ENCODE measurements at places on chromosomes 1 and 21.

- no peak for DNase-seq
These were observed 7.5 kb downstream of the GSTM3 start for GRCh38 chr1:109733236-109733870.

DNA sequence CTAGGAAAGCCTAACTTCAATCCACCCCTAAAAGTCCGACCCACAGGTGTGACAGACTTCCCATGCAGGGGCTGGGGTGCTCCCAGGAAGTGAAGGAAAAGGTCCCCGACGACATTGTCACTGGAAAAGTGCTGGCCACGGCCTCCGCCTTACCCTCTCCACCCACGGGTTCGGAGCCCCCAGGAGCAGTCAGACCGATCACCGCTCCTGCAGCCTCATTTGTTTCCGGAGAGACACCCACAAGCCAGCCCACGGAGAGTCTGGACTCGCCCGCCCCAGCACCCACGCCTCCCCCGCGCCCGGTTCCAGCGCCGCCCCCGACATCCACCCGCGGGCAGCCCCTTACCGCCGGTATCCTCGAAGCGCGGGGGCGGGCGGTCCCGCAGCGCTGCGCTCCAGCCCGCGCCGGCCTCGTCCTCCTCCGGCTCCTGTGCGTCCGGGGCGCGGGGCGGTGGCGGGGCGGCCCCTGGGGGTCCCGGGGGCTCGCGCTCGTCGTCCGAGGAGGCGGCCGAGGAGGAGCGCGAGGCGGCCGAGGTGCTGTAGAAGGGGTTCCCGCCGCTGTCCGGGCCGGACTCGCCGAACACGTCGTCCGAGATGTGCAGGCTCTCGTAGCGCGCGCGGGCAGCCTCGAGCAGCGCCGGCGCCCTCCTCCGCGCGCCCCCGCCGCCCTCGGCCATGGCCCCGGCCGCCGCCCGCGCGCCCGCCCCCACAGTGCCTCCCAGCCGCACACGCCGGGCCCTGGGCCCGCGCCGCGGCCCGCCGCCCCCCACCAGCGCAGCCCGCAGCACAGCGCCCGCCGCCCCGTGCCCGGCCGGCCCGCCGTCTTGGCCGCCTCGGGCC lies 660 bp downstream of the PGBD5 start:
- peak; percentile 32 for DNase-seq

DNA sequence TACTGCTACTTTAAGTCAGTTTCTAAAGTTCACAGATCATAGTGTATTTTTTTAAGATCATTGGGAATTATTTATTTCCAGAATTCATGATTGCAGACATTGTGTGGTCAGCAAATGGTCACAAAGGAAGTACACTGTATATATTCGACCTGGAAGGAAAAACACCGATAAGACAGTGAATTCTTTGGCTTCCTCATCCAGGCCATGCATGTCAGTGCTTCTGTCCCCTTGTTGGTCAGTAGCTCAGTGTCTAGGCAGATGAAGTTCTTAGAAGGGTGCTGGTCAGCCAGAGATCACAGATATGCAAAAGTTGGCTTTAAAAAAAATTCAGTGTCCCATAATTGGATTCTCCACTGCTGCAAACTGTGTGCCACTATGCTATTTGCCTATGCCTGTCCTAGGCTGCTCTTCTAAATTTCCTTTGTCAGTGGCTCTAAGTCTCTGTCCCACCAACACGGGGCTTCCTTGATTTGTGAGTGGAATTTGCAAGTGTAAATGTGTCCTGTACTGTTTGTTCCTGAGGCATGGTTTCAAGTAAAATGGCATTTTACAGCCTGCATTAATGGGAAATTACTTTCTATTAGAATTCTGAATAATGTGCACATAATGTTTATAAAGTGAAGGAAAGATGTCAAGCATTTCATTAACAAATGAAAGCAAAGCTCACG lies 12.0 kb upstream of the VAMP4 start:
- DNase-seq: no peak

- DNase-seq: no peak
These were observed 59.7 kb upstream of the TIAM1 start for GRCh38 chr21:31403596-31404333.

DNA sequence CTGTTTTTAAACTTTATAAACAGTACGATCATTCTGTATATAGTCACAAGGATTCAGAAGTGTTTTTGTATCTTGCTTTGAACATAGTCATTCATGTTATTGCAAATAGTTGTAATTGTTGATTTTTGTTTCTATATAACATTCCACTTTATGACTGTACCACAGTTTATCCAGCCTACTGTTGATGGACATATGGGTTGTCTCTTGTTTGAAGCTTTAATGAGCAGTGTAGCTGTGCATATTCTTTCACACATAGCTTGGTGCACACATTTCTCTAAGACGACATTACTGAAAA lies 6.1 kb downstream of the CD101 start:
- no peak for DNase-seq

- DNase-seq: no peak
These were observed 1.2 kb upstream of the ADPRS start for GRCh38 chr1:36087233-36088123.

GRCh38 chr1:98221923-98222322 lies 301.1 kb upstream of the DPYD start:
- no peak for DNase-seq

DNA sequence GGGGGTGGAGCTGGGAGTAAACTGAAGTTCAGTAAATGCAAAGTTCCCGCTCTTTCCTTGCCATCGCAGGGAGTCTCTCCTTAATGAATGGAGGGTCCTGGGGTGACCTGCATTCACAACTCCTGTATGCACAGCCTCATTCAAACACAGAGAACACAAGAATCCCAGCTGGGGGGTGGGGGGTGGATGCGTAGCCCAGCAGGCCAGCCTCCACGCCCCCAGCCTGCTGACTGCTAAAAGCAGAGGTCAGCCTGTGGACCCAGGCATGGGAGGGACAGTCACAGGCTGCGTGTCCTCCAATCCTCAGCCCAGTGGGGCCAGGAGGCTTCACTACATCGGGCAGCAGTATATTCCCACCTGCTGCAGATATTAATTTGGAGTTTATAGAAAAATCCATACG lies 263.1 kb downstream of the GRIK3 start:
- no peak for DNase-seq

DNA sequence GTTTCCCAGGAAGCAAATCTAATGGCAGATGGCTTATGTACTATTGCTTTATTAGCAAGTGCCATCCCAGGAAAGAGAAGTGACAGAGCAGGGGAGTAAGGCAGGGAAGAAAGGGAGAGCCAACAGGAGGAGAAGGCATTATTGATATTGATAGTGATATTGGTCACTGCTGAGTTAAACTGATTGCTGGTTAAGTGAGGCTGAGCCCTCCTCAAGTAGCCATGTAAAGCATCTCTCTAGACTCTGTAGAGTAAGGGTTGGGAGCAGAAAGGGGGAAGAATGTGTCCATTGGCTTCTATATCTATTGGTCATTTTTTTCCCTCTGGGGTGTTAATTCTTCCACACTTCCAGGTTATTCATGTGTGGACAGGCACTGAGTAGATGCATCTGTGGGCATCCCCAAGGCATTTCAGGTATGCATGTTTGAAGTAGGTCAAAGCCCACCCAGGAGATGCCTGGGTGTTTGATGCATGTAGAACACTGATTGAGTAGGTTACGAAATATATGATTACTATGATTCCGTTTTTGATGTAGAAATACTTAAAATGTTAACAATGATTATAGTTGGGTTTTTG lies 290.5 kb upstream of the DPYD start:
- no peak for DNase-seq

- no peak for DNase-seq
These were observed 11.4 kb downstream of the AGMAT start for GRCh38 chr1:15573477-15573876.

DNA sequence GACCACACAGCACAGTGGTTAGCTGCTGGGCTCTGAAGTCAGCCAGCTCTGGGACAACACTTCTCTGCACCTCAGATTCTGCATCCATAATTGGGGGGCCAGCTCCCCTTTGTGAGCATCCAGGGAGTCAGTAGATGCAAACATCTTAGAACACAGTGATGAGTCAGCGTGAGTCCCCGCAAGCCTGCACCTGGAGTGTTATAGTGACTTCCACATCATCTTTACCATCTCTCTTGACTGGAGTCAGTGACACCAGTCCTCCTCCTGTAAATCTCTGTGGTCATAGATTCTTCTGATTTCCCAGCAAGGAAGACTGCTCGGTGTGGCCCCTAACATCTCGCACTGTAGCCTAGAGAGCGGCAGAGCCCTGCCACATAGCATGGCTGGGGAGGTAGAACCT lies 13.9 kb upstream of the EDN2 start:
- no peak for DNase-seq

DNA sequence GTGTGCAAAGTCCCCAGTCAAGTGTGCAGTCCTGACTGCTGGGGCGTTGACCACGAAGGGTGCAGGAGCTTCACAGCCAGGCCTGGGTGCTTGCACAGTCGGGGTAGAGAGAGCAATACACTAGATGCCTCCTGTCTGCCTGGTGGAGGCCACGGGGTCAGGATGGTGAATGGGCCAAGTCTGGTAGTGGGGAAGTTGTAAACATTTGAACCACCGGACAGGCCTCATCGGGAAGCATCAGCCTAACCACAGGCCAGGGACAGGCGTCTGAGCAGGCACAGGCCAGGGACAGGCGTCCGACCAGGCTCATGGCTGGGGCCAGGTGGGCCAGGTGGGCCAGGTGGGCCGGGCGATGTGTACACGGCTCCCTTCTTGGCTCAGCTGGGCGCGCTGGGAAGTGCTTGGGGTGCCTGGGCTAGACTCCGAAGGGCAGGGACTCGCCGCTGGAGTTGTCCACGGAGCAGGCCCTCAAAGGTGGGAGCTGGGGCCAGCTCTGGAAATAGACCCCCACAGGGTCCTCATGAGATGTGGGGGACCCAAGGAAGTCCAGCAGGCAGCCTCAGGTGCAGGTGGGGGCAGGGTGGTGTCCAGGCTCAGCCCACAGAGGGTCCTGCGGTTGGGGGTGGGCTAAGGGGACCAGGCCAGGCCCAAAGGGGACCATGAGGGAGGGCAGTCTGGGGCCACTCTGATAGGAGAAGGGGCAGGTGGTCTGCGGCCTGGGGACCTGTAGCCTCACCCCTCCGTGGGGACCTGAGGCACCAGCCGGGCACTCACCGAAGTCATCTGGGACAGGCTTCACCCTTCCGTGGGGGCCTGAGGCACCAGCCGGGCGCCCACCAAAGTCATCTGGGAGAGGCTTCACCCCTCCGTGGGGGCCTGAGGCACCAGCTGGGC lies 15.0 kb downstream of the COL6A1 start:
- peak; percentile 2 for DNase-seq

- DNase-seq: no peak
These were observed 111.4 kb downstream of the HLX start for GRCh38 chr1:220990427-220991339.

DNA sequence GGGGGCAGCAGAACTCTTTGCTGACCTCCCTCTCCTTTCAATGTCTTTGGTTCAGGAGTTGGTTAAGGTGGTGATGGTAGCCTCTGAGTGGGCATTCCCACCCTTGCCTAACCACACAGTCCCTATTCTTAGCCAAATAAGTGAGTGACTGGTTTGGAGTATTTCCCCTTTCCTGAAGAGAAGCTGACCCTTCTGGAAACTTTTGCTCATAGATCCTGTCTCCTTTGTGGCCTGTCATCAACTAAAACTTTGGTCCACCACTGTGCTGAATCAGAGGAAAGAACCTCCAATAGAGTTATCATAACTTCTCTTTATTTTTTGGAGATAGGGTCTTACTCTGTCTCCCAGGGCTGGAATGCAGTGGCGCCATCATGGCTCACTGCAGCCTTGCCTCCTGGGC lies 31.1 kb downstream of the C1orf21 start:
- no peak for DNase-seq

GRCh38 chr1:55233145-55233777 lies 18.1 kb upstream of the USP24 start:
- no peak for DNase-seq

- DNase-seq: no peak
These were observed 74.6 kb downstream of the DNTTIP2 start for GRCh38 chr1:93804412-93804811.

GRCh38 chr1:32901823-32902534 lies 790 bp upstream of the TMEM54 start:
- DNase-seq: no peak

GRCh38 chr1:113138778-113139177 lies 65.8 kb downstream of the LRIG2 start:
- DNase-seq: no peak

DNA sequence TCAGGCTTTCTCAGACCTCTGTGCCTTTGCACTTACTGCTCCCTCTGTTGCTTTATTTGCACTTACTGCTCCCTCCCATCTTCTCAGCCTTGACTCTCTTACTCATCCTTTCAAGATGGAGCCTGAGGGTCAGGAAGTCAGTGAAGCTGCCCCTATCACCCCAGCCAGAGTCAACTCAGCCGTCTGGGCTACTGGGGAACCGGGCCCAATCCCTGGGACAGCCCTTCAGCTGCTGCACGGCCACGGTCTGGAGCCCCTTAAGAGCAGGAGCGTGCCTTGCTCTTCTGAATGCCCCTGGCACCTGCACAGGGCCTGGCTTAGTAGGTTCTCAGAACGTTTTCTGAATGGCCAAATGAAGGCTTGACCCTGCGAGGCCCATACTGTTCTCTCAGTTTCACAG lies 244.4 kb downstream of the FOXD2 start:
- DNase-seq: no peak

DNA sequence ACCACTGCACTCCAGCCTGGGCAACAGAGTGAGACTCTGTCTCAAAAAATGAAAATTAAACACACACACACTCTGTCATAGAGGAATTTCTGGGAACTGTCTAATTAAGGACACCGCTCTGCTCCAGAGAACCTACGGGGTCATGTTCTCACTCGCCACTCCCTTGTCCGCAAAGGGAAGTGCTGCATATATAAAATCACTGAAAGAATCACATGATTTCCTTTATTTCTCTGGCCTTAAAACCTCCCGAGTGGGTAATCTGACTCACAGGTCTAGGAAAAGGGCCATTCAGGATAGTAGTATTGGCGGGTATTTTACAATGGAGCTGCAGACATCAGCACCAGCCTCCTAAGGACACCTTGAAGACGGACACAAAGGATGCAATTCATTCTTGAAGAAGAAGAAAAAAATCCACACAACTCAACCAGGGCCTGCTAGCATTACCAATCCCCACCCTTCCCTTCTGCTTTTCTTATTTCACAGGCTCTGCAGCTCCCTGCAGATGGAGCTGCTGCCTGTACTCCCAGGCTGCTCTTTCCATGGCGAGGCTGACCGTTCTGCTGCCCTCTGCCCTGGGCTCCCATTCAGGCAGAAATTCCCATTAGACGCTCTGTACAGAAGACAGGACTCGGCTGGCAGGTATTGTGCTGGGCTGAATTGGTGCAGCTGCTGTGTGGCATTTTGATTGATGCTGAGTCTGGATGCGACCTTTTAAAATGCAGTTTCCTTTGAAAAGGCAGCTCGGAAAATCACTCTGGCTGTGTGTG lies 53.3 kb upstream of the FAM89A start:
- DNase-seq: no peak

GRCh38 chr1:84708031-84708430 lies 17.8 kb upstream of the SSX2IP start:
- DNase-seq: no peak

GRCh38 chr1:6134206-6134605 lies 45.9 kb downstream of the CHD5 start:
- no peak for DNase-seq

All from endothelial cell (in vitro differentiated cells).